Kidney glomerular epithelial cell (primary cell): ENCODE measurements at places on chromosomes 7 and 10.
A peak's percentile ranks its signal among the peaks of the same experiment; 100 is the strongest.

- DNase-seq: no peak
Measured at GRCh38 chr10:129870961-129871621, 93.0 kb downstream of the EBF3 start.

- no peak for DNase-seq
Measured at GRCh38 chr10:73639286-73639685, 2.0 kb downstream of the MYOZ1 start.

GRCh38 chr10:33945051-33945450, 610.6 kb upstream of the NRP1 start:
- DNase-seq: no peak

GRCh38 chr10:55852900-55853299, 508.2 kb downstream of the ZWINT start:
- DNase-seq: no peak

- no peak for DNase-seq
Measured at GRCh38 chr7:30682212-30683083, at the start of gene CRHR2. Gene CRHR2, minus strand, starts transcription at chr7:30682456. Its CDS starts 176 bp downstream, at chr7:30682280.

- no peak for DNase-seq
Measured at GRCh38 chr10:30630571-30630970, 1.0 kb upstream of the LYZL2 start.

GRCh38 chr7:104275900-104276299, 52.5 kb upstream of the LHFPL3 start:
- no peak for DNase-seq

- peak; percentile 58 for DNase-seq
Measured at GRCh38 chr7:30888747-30889146, 22.9 kb upstream of the AQP1 start.

GRCh38 chr10:22984066-22984465, 56.2 kb downstream of the ARMC3 start:
- no peak for DNase-seq

- DNase-seq: no peak
Measured at GRCh38 chr7:128838981-128839731, 8.9 kb downstream of the FLNC start.

DNA sequence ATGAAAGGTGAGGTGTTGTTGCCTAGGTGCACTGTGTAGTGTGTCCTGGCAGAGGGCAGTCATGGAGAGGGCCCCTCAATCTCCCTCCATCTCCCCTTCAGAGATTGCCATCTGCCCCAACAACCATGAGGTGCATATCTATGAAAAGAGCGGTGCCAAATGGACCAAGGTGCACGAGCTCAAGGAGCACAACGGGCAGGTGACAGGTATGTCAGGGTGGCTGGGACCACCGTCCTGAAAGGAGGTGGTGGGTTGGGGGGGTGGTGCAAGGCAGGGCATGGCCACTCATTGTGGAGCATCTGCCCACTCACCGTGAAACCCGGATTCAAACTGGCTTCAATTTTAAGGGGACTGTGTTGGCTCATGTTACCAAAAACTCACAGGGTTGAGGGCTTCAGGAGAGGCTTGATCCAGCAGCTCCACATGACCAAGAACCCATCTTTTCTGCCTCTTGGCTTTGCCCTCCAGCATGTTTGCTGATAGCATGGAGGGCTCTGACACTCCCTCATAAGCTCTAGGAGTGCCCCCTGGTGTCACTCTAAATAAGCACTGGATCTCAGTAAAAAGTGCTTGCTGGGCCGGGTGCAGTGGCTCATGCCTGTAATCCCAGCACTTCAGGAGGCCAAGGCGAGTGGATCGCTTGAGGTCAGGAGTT, 12.2 kb downstream of the ARPC1B start:
- no peak for DNase-seq

DNA sequence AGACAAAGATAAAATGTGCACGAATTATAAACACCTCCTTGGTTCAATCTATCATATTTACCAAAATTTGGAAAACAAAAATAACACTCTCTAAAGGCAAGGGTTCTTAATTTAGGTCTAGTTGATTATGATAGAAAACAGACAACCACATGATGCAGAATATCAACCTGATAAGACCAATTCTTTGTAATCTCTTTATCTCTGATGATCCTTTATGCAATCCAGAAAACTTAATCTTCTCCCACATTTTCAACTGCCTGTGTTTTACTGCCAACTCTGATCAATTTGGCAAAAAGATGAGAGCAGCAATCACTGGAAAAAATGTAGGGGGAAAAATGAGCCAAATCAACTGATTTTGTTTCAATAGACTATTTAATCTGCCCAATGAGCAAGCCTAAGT, 148.5 kb downstream of the LRRN3 start:
- DNase-seq: no peak

DNA sequence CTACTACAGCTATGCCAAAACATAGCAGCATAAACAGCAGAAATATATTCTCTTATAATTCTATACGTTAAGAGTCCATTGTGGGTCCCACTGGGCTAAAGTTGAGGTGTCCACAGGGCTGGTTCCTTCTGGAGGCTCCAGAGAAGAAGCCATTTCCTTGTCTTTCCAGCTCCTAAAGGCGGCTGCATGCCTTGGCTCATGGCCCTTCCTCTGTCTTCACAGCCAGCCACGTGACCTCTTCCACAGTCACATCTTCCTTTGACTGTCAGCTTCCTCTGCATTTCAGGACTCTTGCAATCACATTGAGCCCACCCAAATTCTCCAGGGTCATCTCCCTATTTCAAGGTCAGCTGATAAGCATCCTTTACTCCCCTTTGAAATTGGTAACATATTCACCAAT, 17.2 kb downstream of the NACAD start:
- no peak for DNase-seq

- DNase-seq: no peak
Measured at GRCh38 chr7:76364198-76364584, 5.4 kb upstream of the YWHAG start.

DNA sequence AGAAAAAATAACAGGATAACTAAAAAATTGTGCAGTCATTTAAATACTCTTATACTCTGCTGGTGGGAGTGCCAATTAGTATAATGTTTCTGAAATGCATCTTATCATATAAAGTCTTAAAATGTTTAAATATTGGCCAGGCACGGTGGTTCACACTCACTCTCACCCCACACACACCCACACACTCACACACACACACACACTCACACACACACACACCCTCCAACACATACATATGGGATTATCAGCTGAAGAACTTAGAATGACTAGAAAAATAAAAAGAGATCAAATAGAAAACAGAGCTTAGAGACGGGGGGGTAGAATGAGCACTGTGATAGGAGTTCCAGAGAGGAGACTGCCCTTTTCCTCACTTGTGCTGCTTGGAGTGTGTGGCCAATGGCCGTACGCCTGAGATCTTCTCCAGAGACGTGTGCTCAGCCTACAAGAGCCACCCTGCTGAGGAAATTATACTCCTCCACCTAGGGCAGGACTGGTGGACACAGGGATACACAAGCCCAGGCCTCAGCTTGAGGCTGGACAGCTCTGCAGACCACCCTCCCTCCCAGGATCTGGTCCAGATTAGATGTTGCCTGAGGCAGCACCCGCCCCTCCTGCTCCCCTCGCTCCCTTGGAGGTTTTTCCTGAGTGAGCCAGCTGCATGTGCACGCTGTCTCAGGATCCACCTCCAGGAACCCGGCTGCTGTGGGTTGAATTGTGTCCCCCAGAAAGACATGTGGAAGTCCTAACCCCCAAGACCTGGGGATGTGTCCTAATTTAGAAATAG, 26.5 kb upstream of the PRKAG2 start:
- no peak for DNase-seq

DNA sequence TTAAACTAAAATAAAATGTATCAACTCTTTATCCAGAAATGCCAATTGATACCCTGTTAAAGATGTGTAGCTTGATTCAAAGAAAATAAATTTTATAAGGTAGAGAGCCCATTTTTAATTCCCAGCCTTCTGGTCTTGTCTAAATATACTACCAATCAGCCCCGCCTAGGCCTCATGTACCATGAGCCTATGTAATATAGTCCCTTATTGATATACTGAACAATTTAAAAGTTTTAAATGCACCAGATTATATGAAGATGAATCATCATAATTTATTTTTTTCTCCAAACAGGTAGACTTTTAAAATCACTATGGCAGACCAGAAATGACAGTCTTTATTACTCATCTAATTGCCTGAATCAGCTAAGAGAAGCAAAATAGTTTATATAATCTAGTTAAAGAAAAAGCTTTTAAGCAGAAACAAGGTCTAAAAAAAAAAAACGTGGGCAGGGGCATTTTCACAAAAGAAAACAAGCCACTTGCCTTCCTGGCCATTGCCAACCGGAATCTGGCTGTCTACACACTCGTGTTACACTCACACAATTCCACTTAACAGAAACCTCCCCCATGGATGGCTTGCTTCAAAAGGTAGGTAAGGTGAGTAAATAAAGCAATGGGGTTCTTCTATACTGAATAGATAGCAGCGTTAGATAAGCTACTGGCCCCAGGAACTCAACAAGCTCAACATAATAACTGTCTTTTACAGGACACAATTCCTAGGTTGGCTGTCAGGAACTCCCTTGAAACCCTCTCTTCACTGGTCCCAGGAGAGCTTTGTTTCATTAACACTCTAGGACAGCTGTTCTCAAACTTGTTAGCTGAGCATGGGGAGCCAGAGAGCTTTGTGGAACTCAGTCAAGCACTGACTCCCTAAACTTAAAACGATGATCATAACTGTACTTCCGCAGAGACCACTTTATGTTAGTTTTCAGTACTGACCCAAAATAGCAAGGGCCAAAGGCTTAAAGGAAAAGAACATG, 37.2 kb downstream of the RAPGEF5 start:
- no peak for DNase-seq

DNA sequence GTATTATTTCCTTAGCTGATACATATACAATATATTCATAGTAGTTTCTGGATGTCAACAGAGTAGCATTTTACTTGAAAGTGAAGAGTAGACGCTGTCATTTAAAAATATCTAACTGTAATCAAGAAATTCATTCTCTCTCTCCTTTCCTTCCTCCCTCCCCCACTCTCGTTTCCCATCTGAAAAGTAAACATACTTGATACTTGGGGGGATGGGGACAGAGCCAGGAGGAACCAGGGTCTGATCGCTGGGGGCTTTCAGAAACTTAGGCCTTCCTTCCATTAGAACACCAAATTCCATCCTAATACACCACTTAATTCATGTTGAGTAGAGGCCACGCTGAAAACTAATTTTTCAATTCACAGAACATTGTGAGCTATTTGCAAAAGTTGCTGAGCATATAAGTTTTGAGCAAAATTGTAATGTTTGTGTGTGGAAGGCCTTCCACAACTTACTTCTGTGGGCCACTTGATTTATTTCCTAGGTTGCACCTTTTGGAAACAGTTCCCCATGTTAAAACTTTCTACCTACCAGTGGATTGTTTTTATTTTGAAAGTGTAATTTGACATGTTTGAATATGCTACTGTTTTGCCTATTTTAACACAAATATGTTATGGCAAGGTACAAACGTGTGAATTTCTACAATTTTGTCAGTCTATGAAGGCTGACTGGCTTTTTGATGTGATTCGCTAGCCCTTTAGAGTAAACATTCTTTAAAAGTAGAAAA, 35.2 kb downstream of the CNPY1 start:
- no peak for DNase-seq

DNA sequence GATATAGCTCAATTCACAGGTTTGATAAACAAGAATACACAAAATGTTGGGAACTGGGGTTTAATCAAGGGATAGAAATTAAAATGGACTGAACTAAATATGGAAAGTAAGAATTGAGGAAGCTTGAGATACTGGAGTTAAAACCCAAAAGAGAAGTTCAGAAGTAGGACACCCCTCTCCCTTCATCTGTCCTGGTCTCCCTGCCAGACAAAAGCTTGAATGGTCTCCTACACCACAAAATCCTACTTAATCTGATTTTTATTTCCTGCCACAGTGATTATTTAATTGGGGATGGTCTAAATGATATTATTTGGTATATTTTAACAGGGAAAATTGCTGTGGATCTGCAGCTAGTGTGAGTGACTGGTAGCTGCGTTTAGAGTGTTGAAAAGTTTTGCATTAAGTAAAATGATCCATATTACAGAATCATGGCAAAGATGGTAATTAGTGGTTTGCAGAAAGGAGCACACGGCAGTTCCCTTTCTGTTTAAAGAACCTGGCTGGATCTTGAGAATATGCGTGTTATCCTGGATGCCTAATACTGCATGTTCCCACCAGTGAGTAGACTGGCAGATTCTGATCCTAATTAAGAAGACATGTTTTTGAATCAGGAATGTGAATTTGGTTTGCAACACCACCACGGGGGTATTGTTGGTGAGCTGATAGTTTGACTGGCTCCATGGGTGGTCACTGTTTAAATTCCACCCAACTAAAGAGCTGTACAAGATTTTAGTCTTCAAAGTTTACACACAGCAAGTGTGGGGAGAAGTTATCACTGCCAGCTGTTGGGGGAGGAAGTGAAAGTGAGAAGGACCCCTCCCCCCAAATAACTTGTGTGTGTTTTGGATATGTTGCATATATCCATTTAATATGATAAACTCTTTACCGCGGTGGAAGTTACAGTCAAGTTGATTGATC, 5.5 kb downstream of the RBM20 start:
- no peak for DNase-seq

- no peak for DNase-seq
Measured at GRCh38 chr10:1059902-1060301, 3.7 kb downstream of the WDR37 start.

DNA sequence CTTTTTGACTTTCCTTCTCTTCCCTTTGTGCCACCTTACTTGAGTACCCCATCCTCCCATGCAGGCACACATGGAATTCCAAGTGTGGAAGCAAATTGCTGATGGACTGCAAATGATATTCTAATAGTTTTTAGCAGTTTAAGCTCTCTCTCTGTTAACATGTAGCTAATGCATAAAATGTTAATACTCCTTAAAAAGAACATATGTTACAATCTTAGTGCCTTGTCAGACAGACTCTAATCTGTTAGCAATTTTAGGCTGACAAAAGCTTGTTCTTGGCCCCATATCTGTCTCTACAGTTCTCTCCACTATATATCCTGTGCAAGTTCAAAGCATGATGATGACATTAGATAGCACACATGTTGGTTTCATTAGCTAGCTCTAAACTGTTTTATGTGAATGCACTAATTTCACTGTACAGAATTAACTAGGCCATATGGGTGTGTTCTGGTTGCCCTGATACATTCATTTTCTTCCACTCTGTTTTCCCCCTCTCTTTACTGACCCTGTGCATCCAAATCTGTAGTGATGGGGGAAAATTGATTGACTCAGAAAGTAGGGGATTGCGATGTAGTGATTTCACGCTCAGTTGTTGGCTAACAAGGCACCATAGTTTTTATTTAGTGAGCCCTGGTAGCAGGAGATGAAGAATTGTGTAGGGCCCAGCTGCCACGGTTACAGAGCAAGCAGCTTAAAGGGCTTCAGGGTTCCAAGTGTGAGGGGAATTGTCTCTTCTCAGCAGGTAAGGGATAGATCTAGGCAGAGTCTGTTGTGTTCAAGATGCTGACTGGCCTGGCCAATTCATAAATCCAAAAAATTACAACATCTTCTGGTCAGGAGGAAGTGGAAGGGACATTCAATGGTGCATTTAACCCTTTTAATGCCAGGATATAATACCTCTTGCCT, 114.6 kb upstream of the FZD1 start:
- no peak for DNase-seq

DNA sequence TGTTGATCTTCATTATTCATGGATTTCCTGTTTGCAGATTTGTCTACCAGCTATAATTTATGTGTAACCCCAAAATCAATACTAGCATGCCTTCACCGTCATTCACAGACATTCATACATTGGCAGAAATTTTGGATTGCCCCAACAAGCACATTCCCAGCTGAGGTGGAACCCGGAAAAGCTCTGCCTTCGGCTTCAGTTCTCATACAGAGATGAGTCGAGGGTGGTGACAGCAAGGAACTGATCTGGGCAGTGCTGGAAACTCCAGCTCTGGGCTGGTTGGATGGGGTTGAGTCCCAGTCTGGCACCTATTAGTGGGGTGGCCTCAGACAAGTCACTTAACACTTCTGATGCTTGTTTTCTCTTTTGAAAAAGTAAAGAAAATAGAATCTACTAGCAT, 267.5 kb downstream of the SNX13 start:
- no peak for DNase-seq
